Amniotic stem cell (primary cell): ENCODE measurements at places on chromosomes 1 and 21.

DNA sequence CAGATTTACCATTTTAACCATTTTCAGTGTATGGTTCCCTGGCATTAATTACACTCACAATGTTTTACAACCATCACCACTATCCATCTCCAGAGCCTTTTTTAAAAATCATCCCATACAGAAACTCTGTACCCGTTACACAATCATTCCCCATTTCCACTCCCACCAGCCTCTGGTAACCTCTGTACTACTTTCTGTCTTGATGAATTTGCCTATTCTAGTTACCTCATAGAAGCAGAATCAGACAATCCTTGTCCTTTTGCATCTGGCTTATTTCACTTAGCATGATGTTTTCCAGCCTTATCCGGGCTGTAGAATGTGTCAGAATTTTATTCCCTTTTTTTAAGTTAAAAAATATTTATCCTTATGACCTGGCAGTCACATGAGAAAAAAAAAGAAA lies 33.0 kb downstream of the PGM1 start:
- no peak for DNase-seq

GRCh38 chr21:42616446-42616845 lies 37.0 kb upstream of the PDE9A start:
- no peak for DNase-seq

GRCh38 chr1:179143322-179143721 lies 61.5 kb downstream of the TOR3A start:
- peak; percentile 60 for DNase-seq

- peak; percentile 25 for DNase-seq
These were observed 53.8 kb downstream of the MACF1 start for GRCh38 chr1:39258146-39258924.

DNA sequence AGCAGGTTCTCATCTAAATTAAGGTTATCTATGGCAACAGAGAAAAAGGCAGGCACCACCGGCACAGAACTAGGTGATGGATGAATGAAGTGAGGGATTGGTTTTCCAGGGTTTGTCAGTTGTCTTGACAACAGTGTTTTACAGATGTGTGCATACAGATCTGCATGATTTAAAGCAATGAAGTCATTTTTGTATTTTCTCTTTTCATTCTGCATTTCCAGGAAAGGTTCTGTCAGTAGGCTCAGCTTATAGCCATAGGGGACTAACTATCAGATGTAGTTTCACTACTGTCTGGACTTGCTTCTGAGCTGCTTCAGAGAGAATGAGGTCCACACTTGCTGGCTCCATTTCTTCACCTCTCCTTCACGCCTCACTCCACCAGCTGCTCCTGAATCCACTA lies 98.2 kb upstream of the LMO4 start:
- DNase-seq, result no peak

DNA sequence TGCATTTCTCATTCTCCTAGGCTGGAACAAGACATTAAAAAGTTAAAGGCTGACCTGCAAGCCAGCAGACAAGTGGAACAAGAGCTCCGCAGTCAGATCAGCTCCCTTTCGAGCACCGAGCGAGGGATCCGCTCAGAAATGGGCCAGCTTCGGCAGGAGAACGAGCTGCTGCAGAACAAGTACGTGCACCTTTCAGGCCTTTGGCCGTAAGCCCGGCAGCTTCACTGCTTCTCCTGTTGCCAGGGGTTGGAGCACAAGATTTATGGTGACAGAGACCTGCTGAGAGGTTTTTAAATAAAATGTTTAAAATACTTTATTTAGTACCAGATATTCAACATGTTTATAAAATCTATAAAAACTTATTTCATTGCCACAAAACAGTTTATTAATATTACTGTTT lies 53.4 kb downstream of the MACO1 start:
- no peak for DNase-seq

- DNase-seq, result no peak
These were observed 403 bp upstream of the EPHX4 start for GRCh38 chr1:92029241-92029922.

DNA sequence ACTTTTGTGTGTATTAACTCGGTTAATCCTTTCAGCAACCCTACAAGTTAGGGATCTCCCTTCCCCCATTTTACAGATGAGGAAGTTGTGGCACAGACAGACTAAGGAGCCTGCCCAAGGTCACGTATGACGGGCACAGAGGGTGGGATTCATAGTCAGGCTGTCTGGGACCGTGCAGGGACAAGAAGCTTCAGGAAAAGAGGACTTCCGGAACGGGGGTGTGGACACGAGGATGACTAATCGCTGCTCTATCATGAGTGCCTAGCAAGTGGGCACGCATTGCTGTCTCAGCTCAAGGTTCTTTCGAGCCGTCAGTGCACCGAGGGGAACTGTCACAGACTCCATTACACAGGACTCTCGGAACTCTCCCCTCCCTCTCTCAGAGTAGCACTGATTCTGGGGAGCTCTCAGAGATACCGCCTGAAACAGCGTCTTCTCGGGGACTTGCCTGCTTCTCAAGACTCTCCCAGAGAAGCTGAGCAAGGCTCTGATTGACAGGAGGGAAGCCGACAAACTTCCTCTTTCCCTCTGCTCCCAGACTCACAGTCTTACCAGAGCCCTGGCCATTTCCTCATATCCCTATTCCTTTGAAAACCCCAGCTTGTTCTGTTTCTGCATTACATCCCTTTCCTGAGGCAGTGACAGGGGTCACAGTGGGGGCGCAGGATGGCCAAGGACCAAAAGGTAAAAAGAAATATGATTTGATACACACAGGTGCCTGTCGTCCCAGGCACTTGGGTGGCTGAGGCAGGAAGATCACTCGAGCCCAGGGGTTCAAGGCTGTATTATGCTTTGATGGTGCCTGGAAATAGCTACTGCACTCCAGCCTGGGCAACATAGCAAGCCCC lies 14.4 kb downstream of the FHAD1 start:
- DNase-seq, result no peak

DNA sequence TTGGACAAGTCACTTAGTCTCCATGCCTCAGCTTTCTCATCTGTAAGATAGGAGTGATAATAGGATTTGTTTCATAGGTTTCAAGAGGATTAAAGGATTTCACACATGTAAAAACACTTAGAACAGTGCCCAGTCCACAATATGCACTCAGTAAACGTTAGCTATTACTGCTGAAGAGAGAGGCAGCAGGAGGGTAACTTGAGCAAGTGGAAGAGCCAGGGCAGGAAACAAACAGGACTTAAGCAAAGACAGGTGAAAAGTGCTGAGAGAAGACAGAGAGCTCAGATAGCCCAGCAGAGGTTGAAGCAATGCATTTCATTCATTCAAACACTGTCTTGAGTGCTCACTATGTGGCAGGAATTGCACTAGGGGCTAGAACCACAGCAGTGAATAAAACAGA lies 21.1 kb upstream of the H3-3A start:
- no peak for DNase-seq

DNA sequence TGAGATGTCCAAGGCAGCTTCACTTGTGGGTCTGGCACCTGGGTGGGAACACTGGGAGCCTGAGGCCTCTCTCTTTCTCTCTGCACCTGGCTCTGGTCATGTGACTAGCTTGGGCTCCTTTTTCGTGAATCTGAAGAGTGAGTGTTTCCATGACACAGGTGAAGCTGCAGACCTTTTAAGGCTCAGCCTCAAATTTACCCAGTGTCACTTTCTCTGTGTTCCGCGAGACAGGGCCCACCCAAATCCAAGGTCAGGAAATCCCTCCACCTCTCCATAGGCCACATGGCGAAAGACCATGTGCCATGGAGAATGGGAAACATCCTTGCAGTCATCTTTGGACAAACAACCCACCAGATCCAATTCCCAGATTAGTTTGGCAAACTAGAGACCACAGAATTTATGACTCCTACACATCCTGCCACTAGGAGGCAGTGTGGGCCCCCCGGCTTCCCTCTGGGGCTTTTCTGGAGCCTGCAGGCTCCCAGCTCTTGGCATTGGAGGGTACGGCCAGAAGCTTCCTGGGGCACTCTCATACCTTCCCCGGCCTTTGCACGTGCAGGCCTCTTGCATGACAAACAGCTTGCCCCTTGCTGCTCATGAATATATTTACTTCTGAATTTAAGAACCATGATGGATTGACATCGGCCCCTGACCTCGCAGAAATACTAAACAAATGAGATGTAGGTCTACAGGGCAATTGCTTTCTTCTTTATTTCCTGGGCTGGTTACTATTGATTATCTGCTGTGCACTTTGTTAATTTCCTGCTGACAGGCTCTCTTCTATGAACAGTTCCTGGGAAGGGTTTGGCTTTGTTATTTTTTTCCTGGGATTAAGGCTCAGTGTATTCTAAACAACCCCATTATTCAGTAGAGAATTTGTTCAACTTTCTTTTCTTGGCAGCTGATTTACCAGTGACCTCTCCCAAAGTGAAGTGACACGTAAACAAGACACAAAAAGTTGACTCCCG lies 180.7 kb downstream of the KAZN start:
- DNase-seq, result no peak

- DNase-seq, result no peak
These were observed 43.6 kb upstream of the ECE1 start for GRCh38 chr1:21333824-21334213.

DNA sequence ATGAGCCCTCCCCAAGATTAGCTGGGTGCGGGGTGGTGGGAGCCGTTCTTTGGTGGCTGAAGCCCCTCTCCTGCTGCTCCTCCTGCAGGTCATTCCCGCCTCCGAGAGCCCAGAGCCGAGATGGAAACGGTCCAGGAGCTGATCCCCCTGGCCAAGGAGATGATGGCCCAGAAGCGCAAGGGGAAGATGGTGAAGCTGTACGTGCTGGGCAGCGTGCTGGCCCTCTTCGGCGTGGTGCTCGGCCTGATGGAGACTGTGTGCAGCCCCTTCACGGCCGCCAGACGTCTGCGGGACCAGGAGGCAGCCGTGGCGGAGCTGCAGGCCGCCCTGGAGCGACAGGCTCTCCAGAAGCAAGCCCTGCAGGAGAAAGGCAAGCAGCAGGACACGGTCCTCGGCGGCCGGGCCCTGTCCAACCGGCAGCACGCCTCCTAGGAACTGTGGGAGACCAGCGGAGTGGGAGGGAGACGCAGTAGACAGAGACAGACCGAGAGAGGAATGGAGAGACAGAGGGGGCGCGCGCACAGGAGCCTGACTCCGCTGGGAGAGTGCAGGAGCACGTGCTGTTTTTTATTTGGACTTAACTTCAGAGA lies 448 bp downstream of the G0S2 start:
- DNase-seq, result no peak

DNA sequence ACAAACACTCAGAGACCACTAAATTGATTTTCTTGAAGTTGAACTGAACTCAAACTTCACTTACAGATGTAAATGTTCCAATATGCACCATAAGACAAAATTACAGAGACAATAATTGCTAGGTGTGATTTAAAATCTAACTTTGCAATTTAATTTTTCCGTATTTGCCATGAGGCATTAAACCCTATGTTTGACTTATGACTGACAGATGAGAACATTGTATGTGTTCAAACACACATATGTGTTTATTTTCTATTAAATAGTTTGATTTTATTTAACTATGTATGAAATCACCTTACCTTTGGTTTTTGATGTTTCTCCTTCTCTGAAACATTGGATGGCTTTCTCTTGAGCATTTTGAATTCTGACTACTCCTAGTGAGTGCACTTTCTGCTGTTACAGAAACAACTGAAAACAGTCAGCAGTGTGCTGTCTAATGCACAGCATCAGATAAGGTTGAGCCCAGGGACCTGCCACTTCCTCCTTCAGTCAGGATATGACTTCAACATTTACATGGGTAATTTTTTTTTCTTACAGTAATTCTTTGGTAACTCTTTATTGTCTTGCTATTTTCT lies at the start of gene SAMSN1:
Gene SAMSN1 (minus strand): TSS at position 410 of the 575 bp plus-strand sequence. CDS start 54 bp downstream, at position 356.
- no peak for DNase-seq

DNA sequence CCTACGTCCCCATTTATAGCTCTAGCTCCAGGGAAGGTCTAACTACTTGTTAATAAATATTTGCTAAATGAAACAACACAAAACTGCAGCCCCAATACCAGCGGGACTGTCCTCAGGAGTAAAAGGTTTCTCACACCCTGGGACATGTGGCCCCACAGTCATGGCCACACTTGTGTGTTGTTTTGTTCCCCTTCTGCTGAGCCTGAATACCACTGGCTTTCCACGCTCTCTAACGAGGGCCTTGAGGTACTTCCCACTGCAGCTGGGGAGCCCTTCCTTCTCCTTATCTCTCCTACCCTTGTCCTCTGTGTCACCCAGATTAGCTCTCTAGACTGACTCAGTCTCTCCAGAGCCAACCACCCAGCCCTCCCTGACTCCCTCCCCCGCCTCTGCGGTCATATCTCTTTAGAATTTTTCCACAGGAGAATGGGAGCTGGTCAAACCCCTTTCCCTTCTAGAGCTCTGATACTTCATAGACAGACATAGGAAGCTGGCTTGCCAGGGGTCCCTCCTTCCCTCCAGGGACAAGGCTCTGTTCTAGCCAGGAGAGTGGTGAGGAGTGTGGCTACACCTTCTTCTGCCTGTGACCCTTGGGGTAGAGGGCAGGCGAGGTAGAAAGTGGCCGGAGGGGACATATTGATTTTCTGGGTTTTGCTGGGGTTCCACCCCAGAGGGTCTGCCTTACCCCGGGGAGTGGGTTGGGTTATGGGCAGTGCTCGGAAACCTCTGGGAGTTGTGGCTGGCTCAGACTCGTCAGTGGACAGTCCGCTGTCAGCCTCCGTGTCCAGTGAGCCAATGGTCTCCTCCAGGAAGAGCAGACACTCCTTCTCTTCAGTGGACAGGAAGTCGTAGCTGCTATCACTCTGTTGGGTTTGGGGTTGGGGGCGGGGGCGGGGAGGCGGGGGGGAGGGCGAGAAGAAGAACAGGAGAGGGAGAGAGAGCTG lies 8.1 kb downstream of the C1orf116 start:
- DNase-seq, result no peak

- DNase-seq, result no peak
These were observed 31.7 kb upstream of the DMRTA2 start for GRCh38 chr1:50454911-50455310.

GRCh38 chr1:112431038-112431437 lies 35.0 kb downstream of the CTTNBP2NL start:
- no peak for DNase-seq

GRCh38 chr1:8814865-8815264 lies 2.6 kb downstream of the RERE start:
- no peak for DNase-seq

DNA sequence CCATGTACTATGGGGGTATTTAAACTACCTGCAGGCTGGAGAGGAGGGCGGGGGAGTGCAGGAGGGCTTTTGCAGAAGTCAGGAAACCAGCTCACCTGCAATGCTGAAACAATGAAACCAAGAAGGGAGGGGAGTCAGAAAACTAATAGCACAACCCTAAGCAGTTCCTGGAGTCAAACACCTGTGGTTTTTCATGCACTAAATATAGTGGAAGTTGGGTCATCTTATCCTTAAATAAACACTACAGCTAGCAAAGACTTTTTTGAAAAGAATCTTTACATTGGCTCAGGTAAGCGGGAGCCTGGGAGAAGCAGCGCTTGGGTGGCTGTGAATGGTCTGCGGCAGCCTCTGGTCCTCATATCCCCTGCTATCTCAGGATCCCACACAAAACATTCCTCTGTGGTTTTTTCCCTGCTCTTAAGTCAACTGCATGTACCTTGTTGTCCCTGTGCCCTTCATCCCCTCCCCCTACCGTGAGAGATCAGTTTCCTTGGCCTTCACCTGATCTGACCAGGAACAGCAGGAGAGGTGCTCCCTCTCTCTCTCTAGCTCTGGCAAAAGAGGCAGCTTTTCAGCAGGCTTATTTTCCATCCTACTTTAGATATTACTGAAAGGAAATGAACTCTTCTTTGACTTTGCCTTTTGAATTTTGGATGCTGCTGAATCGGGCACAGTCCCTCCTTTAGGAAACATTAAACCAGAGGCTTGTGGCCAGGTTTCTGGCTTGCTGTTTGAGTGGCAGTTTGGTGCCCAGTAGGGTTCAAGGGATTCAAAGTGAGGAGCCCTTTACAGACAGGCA lies 26.6 kb downstream of the TENT5C start:
- no peak for DNase-seq

- DNase-seq, result no peak
These were observed 11.6 kb upstream of the NPHP4 start for GRCh38 chr1:6003568-6004411.

- DNase-seq, result no peak
These were observed 113.7 kb downstream of the FAF1 start for GRCh38 chr1:50846224-50846839.
